T47D (cell line): ENCODE measurements at places on chromosomes 13 and 19.

DNA sequence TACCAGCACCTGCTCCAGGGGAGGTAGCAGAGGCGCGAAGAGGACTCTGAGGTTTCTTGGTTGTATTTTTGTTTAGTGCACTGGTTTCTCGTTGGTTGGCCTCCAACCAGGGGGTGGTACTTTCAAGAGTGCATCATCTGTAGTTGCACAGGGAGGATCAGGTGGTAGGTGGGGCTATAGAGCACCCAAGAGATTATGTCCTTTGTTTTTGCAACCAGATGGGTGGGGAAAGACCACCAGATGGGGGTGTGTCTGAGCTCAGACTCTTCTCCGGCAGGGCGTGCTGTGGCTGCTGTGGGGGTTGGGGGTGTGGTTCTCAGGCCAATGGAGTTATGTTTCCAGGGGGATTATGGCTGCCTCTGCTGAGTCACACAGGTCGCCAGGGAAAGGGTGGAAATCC, 254.4 kb upstream of the KLF12 start:
- no peak for DNase-seq

- peak; percentile 46 for DNase-seq
These were observed 13.4 kb downstream of the RASL11A start for GRCh38 chr13:27283906-27284493.

- no peak for DNase-seq
These were observed 13.0 kb upstream of the SPC24 start for GRCh38 chr19:11168568-11168967.

DNA sequence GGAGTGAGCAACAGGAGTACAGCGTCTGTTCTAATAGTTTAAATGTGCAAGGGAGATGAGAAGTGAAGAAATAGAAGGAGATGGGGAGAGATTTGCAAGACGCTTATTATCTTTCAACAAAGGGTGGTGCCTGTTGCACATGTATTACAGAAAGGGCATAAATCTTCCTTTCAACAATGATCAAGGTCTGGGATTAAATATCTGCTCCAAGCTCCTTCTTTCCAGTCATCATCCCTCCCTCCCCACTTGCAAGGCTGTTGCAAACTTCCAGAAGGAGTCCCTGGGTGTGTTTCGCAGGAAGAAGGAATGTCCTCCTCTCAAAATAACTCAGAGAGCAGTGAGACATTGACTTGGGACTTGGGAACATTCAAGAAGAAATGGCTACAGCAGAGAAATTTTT, 63.5 kb upstream of the MYCBP2 start:
- no peak for DNase-seq

DNA sequence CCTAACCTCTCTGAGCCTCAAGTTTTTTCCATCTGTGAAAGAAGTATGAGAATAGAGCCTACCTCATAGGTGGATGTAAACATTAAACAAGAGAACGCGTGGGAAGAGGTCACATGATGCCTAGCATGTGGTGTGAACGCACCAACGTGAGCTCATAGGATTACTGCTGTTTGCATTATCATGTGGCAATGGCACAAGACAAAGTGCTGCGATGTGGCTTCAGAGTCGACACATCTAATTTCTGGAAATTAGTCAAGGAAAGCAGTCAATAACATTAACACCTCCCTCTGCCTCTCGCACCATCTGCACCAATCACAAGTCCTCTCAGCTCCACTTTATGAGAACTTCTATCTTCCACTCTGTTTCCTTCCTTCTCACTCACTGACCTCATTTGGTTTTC, 489.7 kb downstream of the COG6 start:
- no peak for DNase-seq

DNA sequence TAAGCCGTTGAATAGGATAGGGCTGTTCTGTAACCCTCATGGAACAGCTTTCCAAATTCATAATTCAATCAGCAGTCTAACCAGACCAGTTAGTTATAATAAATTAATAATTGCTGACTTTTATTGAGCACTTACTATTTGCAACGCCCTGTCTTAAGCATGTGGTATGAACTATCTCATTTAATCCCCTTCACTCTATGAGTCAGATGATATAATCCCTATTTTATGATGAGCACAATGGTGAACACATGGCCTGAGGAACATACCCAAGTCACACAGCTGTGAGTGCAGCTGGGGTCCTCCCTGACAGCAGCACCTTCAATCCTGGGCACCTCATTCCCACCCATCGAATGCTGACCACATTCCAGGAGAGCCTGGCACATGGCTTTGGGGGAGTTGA, 28.0 kb upstream of the SACS start:
- DNase-seq, result no peak

DNA sequence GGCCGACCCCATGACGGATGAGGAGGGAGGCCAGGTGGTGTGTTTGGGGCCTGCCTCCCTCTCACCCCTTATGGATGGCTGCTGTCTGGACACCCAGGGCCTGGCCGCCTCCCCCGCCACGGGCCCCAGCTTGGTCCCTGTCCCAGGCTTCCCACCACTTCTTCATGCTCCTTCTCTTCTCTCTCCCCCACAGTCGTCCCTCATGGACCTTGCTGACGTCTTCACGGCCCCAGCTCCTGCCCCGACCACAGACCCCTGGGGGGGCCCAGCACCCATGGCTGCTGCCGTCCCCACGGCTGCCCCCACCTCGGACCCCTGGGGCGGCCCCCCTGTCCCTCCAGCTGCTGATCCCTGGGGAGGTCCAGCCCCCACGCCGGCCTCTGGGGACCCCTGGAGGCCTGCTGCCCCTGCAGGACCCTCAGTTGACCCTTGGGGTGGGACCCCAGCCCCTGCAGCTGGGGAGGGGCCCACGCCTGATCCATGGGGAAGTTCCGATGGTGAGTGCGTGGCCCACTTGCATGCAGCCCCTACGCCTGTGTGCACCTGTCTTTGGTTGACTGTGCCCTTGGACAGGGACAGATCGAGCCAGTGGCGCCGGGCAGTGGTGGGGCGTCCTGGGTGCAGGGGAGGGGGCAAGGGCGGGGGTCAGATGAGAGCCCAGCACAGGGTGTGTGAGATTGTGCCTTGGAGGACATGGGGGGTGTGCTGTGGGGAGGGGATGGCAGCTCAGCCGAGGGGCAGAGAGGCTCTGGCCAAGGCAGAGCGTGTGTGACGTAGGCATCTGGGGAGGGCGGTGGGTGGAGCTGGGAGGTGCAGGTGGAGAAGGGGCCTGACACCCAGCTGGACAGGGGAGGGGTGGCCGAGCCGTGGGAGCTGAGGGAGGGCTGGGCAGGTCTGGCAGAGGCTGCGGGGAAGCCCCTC, 16.8 kb downstream of the EPN1 start:
- no peak for DNase-seq

DNA sequence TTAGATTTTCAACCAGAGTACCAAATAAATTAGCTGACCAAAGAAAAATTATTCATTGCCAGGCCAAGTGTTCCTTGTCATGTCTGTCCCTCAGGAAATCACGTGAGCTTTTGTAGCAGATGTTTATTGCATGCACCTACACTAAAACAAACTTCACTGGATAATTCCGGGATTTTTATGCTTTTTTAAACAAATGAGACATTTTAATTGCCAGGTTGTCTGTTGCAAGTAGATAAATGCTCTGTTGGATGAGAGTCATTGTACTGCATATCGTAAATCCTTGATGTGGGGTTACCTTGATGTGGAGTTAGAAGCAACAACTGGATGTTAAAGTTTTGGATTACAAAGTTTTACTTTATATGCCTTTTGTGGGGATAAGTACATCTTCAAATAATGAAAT, 1187.7 kb upstream of the PCDH9 start:
- DNase-seq, result no peak

GRCh38 chr19:39514840-39515550, at the start of gene SELENOV:
Gene SELENOV, plus strand, starts transcription at chr19:39515139. Its CDS starts 74 bp downstream, at chr19:39515213.
- no peak for DNase-seq

DNA sequence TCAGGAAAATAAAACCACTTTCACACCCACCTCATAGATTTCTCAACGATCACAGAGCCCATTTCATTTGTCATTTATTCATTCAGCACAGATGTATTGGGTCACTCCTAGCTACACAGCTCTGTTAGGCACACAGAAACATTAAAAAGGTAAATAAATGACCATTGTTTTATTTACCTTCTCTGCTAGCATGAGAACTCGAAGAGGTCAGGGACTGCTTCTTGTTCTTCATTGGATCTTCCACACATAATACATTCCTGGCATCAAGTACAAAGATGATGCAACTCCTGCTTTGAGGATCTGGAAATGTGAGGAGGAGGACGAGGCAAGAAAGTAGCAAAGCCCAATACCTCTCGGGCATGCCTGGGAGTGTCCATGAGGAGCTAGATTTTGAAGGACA, 168.1 kb downstream of the RBM26 start:
- DNase-seq, result peak; percentile 92

- DNase-seq, result no peak
These were observed 7.5 kb upstream of the TM6SF2 start for GRCh38 chr19:19280561-19280960.

GRCh38 chr13:99028890-99029289, 51.0 kb upstream of the DOCK9 start:
- DNase-seq, result no peak

DNA sequence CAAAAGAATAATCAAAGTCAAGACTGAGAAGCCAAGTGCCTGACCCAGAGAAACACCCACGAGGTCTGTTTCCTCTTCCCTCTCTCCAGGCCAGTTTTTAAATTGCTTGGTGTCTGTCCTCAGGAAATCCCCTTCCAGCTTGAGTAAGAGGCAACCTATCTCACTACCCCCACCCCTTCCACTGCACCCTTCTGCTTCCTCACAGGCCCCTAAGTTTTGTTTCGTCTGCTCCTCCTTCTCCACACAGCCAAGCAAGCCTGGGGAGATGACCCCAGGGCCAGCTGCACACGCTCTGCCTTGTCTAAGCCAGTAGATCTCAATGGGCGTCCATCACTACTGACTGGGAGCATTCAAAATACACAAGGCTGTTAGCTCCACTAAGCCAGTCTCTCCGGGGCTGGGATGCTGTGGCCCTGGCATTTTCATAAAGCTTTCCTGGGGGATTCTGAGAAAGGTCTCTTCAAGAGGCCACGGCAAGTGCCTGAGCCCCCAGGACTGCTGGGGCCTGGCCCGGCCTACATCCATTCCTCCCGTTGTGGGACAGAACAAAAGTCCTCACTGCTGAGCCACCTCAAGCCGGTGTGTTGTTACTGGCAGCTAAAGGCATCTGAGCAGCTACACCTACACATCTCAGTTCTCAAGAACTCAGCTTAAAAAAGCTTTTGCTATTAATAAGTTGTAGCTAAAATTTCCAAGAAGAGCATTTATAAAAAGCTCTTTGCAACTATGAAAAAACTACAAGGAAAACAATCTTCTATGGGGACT, 14.9 kb upstream of the IL4I1 start:
- no peak for DNase-seq

- DNase-seq, result no peak
These were observed 1779.2 kb upstream of the MIR17HG start for GRCh38 chr13:89568276-89568675.
